ENCODE measurements at places on chromosomes 6 and 20.
A peak's percentile ranks its signal among the peaks of the same experiment; 100 is the strongest.

- no peak for DNase-seq
These were observed 47.8 kb upstream of the ARMC2 start for GRCh38 chr6:108800427-108800864.

- no peak for DNase-seq
These were observed 494.3 kb downstream of the EPM2A start for GRCh38 chr6:145241039-145241438.

- DNase-seq: no peak
These were observed 49.1 kb downstream of the SYTL3 start for GRCh38 chr6:158698931-158699330.

GRCh38 chr20:35597186-35597585 lies 18.4 kb upstream of the SPAG4 start:
- no peak for DNase-seq

DNA sequence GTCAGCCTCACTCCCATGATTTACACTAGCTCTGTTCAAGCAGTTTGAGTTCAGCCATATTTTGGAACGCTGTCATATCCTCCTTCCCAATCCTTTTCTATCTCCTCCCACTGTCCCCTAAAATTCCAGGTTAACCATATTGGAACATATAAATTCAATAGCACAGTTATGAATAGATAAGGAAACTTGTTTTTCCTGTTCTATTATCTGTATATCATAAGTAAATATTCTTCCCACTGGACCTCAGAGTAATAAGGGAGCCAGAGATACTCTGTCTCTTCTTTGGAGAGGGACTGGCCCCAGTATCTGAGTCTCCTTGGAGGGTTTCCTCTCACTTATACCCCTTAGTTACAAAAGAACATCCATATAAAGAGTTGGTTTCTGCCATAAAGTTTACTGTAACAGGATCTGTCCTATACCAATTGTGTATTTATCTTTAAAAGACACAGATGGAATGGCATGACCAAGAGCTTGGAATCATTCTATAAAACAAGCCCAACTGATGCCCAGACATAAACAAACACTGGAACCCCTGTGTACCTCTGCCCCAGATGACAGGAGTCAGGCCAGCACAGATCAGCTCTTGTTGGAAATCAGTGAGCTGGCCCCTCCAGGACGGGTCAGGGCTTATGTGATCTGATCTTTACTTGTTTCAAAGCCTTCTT lies 67.1 kb downstream of the EPB41L2 start:
- no peak for DNase-seq

DNA sequence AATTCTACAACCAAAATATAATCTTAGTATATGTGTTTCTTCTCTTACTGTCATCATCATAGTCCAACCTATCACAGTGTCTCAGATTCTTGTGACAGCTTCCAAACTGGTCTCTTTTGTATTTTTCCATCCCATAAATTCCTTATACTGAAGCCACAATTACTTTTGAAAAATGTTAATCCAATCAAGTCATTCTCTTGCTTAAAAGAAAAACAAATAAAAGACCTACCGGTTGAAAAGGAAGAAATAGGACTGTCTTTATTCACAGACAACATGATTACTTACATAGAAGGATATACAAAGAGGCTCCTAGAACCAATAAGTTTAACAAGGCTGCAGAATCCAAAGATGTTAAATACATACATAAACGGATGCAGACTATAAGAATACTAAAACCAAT lies 339.9 kb downstream of the RNGTT start:
- DNase-seq: no peak

- DNase-seq: no peak
These were observed 64.9 kb downstream of the RREB1 start for GRCh38 chr6:7172649-7173048.

- no peak for DNase-seq
These were observed 139.9 kb upstream of the CDYL start for GRCh38 chr6:4636191-4636880.

DNA sequence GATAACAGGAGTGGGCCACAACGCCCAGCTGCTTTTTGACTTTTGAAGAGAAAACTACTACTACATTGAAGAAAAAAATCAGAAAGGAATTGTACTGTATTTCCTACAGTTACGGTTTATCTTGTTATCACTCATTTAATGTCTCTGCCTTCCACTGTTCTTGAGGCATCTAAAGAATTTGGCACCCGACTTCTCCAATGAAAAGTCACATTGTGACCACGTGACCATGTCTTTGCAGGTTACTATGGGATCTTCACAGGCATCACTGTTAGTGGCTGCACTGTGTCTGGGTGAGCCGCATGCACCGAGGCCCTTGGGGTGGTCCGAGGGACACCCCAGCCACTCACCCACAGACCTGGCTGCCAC lies 26.8 kb downstream of the RRBP1 start:
- DNase-seq: no peak

DNA sequence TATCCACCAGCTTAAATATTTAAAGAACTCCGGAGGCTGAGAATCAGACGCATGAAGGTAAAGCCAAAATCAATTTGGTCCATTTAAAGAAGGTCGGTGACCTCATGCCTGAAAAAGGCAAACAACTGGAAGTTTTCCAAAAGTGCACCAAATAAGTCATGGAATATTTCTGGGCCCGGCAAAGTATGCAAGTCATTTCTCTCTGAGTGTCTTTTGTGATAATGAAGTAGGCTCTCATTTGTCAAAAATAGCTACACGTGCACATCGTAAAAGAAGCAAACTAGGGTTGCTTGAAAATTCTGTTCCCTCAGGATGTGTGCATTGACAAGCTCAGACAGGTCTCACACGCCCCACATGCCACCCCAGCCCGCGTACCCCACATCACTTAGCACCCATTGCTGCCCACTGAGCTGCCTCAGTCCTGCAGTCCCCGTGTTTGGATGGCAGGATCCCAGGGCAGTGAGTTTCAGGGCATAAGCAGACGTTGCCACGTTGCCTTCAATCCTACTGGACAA lies 20.5 kb upstream of the PYGB start:
- DNase-seq: no peak

DNA sequence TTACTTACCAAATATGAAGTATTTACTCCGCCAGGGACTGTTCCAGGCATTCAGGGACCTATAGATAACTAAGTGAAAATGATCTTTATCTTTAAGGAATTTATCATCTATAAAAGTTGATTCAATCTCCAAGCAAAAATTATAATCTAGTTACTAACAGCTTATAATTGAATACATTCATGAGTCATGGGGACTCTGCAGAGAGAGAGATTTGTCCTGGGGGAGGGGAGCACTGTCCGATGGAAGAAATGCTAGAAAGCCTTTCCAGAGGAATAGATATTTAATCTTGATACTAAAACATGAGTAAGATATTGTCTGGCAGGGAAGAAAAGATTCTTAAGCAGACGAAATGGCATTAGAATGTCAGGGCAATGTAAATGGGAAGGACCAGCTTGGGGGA lies 139.3 kb downstream of the CD164 start:
- no peak for DNase-seq

DNA sequence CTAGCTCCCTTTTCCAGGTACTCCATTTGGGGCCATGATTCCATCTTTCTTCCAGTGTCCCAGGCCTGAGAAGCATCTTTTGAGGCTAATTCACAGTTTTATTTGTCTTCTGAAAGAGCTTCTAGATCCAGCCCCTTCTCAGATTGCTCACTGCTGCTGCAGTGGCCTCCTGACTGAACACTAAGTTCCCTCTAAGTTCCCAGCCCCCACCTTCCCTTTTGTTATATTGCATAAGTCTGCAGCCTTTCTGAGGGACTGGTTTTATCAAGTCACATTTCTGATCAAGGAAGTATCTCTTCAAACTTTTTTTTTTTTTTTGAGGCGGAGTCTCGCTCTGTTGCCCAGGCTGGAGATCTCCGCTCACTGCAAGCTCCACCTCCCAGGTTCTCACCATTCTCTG lies 10.7 kb downstream of the MAPRE1 start:
- DNase-seq: no peak

DNA sequence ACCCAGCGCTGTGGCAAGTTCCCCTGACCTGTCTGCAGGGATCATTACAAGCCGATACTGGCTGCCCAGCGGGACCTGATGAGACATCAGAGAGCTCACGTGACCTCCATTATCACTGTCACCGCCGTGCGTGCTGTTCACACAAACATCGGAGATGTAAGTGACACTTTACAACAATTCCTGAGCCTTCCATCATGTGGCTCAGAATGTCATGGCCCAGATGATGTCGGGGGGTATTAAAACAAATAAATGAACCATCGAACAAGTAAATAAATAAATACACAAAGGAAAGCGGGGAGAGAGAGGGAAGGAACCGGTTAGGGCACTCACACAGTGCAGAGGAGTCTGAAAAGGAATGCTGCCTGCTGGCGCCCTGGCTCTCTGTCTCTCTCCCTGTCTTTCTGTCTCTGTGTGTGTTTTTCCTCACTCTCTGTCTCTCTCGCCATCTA lies 195.1 kb downstream of the BMP7 start:
- DNase-seq: no peak

DNA sequence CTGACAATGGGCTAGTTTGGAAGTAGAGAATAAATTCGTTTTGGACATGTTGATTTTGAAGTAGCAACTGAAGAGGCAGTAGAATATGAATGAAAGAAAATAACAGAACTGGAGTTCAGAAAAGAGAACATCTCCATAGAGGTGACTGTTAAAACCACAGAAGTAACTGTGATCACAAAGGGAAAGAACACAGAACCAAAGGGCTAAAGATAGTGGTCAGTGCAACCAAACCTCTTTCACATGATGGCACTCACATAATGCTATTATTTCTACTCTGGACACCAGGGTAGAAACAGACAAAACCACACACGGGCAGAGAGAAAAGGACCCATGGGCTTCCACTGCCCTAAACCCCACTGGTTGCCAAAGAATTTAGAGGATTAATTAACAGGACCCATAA lies 58.5 kb downstream of the CDK19 start:
- DNase-seq: no peak

DNA sequence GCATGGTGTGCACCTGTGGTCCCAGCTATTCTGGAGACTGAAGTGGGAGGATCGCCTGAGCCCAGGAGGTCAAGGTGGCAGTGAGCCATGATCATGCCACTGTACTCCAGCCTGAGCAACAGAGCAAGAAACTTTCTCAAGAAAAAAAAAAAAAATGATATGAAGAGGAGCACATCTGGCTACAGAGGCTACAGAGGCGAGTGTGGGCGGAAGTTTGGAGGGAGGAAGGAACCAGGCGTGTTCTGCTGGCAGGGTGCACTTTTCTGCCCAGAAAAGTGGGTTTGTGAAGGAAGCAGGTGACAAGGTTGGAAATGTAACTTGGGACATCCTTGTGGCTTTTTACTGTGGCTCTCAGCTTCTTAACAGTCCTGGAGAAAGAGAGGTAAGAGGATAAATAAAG lies 96.7 kb downstream of the SNX5 start:
- DNase-seq: no peak

DNA sequence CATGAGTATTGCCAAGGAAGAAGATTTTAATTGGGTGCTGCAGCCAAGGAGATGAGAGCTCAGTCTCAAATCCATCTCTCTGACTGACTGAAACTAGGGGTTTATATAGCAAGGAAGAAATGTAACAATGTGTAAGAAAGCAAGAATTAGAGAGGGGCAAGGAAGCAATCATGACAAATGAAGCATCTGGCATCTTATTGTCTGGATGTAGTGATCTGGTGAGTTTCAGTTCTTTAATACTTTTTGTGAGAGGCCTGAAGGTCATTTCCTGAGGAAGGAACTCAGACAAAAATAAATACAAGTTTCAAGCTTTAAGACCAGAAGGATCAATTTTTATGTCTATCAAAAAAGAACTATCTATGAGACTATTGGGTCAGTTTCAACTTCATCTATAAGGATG lies 64.2 kb downstream of the HTR1E start:
- no peak for DNase-seq

DNA sequence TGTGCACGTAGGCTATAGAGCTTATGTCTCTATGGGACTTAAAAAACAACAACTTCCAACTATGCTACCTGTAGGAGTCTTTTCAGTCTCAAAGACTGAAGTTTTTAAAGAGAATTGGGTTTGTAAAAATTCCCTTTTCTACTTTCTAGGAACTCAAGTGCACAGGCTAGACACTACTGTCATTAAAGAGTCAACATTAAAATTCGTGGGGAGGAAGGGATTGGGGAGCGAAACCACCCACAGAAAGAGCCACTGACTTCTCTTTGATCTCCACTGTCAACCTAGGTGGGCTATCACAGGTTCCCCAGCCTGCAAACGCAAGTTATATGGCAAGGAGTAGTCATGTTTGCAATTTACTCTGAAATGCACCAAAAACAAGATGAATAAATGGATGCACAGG lies 37.7 kb downstream of the ADTRP start:
- no peak for DNase-seq

- no peak for DNase-seq
These were observed 456.6 kb downstream of the LMBRD1 start for GRCh38 chr6:69340196-69340595.

DNA sequence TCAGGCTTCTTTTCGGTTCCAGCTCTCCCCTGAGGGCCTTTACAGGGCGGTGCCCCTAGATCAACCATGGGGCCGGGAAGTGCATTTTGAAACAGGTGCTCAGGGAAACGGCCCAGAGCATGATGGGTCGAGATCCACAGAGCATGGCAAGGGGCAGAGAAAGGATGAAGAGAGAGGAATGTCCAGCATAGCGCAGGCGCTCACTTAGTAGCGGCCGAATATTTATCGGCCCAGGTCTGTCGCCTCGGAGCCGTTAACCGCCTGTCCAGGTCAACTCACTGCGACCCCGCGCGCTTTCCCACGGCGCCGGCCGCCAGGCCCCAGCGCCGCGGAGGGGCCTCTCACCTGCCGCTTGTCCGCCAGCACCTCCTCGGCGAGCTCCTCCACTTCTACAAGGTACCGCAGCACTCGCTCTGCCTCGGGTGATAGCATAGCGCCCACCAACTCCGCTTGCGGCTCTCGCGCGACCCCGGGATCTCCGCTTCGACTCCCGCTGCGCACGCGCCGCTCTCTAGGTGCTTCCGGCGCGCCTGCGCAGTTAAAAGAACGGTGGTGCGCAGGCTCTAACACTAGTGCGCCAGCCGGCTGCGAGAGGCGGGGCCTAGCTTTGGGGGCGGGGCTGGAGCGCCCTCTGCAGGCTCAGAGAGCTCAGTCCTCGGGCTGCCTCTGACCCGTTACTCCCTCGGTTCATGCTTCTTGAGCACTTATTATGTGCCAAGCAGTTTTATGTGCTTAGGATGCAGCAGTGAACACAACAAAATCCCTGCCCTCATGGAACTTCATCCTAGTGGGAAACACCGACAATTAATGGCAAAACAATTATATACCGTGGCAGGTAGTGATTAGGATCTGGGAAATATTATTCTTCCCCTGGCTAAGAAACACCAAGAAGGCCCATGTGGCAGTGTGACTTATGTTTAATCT lies at the start of gene PDRG1:
Gene PDRG1 (minus strand): TSS at position 517 of the 924 bp plus-strand sequence. CDS start 85 bp downstream, at position 432.
- DNase-seq: peak; percentile 90

GRCh38 chr6:166784691-166785090 lies 157.6 kb upstream of the RPS6KA2 start:
- DNase-seq: no peak

GRCh38 chr20:63153254-63154221 lies 62.4 kb downstream of the YTHDF1 start:
- no peak for DNase-seq

GRCh38 chr20:1669304-1669703 lies 11.7 kb upstream of the SIRPG start:
- DNase-seq: peak; percentile 94

DNA sequence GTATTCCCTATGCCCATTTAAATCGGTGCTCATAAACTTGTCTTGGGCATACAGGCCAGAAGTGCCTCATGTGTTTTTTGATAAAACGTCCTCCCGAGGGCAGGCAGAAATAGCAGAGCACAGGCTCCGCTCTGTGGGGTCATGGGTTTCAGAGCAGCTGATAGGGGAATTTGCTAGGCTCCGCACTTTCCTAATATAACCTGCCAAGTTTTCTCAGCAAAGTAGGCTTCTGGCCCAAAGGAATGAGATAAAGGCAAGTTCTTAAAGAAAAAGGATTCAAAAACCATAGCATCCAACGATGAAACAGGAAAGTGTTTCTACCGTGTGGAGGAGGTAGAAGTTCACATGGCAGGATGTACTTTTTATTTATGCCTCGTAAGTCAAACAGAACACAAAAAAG lies 69.8 kb upstream of the RALGAPA2 start:
- no peak for DNase-seq
